ENCODE measurements at places on chromosomes 7 and 10.
A peak's percentile ranks its signal among the peaks of the same experiment; 100 is the strongest.

DNA sequence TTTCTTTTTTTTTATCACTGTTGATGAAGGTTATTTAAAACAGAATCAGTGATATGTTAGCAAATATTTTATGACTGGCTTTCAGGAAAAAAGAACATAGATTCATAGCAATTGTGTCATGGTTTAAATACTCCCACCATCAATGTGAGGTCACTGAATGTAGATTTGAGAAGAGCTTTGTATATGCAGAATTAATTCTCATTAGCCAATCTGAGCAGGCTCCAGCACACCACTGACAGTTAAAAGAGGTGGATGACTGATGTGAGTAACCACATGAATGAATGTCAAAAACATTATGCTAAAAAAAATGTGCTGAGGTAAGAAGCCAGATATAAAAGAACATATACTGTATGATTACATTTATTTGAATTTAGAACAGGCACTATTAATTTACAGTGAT, 174.8 kb upstream of the KAT6B start:
- DNase-seq, result no peak

- no peak for DNase-seq
Measured at GRCh38 chr10:33249659-33250345, 84.7 kb downstream of the NRP1 start.

DNA sequence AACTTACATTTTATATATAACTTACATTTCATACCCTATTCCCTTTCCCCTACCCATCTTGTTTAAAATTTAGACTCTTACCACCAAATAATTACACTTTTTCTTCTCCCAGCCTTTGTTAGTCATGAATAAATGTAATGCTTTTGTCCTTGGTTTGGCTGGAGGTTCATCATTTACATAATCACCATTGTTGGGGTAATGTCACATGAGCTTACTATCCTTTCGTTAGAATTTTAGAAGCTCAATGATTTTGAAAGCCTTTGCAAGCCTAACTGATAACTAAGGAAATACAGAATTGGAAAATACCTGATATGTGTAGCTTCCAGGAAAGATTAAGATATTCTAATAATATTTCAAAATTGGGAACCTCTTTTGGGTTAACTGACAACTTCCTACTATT, 171.7 kb downstream of the PLXDC2 start:
- no peak for DNase-seq

DNA sequence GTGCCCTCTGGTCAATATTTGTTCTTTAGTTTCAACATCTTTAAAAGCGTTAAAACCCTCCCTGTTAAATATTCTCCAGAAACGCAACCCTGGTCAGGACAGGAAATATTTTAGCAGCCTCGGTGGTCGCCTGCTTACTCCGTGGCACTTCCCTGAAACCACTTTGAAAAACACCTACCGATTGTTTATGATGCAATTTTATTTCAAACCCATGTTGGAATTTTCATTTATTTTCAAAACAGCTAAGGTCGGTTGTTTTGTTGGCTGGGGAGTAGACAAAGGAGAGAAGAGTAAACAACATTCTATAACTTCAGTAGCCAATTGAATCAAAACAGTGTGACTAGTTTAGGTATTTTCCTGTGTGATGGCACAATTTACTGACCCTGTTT, 733 bp upstream of the RBP4 start:
- no peak for DNase-seq

DNA sequence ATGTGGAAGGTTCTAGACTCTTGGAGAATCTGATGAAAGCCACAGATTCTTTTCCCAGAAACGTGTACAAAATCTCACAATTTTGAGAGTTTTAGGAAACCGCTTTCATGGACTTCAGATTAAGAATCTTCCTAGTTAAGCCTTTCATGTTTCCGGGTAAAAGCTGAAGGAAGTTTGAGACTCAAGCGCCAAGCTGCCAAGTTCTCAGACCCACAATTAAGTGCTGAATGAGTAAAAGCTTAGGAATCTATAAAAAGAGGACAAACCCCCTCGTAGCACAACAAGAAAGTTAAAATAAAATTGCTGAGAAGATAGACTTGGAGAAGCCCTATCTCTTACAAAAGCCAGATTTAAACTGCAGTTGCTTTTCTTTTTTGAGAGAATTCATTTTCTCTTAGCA, 99.6 kb downstream of the ST8SIA6 start:
- DNase-seq, result no peak

GRCh38 chr10:126126023-126126422, 229.7 kb downstream of the FANK1 start:
- DNase-seq, result no peak

GRCh38 chr10:11810313-11810766, 12.8 kb upstream of the PROSER2 start:
- DNase-seq, result no peak

- DNase-seq, result no peak
Measured at GRCh38 chr7:112334366-112334765, 115.9 kb upstream of the IFRD1 start.

DNA sequence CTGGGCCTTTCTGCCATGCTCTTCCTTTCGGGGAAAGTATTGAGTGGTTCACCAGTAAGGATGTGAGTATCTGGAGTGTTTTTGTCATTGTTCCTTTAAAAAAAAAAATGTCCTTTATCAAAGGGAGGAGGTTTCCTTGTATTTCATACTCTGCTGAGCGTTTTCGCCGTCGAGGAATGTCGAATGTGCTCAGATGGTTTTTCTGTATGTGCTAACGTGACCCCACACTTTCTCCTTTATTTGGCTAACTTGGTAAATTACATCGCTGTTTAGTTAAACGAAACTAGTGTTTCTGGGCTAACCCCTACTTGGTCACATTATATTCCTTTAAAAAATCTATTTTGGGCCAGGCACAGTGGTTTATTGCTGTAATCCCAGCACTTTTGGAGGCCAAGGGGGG, 45.9 kb downstream of the INPP5A start:
- no peak for DNase-seq

DNA sequence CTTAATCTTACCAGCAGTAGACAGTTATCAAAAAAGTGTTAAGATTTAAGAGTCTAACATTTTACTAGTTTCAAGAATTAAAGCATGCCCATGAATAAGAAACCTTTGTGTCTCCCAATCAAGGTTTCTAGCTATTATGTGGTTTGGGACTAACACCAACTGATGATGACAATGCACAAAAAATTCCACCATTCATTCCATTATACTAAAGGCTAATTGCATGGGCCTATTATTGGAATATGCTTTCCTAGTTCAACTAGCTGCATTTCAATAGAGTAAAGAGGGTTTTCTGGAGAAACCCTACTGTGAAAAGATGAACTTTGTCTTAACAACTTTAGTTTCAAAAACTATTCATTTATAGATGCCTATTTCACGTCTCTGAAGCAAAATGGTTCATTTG, 44.6 kb downstream of the UBE2H start:
- DNase-seq, result no peak

DNA sequence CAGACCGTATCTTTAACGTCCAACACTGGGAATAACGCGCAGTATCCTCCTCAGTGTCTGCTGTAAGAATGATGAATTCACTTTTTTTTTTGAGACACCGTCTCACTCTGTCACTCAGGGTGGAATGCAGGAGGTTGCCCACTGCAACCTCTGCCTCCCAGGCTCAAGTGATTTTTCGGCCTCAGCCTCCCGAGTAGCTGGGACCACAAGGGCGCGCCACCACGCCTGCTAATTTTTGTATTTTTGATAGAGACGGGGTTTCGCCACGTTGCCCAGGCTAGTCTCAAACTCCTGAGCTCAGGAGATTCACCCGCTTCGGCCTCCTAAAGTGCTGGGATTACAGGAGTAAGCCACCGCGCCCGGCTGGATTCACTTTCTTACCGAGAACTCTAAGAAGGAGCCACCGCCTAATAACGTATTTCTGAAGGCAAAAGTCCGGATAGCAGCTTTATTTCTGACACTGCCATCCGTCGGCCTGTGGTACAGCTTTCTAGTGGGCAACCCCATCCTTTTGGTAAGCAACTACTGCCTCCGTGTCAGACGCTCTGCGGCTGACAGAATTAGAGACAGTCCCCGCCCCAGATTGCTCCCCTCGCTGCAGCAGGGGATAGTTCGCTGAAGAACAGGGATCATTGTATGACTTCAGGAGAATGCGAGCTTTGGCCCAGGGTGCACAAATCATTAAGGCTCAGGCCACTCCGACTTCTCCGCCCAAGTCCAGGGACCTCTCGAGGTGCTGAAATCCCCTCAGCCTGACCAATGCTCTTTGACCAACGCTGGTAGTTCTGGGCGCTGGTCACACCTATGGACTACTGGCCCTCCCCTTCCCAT, 662 bp downstream of the POLR3A start:
- peak; percentile 42 for DNase-seq

DNA sequence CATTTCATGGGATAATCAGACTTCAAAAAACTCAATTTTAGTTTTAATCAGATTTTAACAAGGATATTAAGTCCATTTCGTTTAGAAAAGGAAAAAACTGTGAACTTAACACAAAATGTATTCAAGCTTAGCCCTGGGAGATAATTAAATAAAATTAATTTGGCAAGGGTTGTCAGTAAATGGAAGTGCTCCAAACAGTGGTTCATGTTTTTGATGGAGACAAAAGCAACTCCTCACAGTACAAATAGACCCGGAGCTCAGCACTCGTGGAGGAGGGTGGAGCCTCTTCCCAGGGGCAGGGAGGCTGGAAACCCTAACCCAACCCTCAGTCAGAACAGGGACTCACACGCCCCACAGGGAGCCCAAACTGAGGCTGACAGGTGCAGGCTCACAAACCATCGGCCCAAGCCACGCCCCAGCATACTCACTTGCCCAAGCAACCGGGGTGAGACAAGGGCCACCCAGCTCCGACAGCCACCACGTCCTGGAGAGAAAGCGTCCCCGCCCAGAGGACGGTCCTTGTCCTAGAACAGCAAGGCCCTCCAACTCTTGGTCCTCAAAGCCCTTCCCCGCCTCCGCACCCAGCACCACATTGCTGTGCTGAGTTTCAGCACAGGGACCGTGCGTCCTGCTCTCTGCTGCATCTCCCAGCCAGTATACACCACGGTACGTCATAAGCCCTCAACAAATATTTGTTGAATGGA, 39.8 kb downstream of the MAD1L1 start:
- DNase-seq, result no peak

GRCh38 chr7:98495200-98495955, 94.5 kb upstream of the BAIAP2L1 start:
- DNase-seq, result no peak

DNA sequence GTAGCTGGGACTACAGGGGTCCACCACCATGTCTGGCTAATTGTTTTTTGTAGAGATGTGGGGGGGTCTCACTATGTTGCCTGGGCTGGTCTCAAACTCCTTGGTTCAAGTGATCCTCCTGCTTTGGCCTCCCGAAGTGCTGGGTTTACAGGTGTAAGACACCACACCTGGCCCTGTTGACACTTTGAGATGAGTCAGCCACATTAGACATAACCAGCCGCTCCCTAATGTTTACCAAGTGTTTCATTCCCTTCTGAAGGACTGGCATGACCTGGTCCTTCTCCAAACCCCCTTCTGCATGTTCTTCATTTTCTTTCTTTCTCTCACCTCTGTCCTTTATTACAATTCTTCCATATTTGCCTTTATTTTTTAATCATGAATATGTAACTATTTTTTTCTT, 67.8 kb downstream of the TAF3 start:
- DNase-seq, result no peak

DNA sequence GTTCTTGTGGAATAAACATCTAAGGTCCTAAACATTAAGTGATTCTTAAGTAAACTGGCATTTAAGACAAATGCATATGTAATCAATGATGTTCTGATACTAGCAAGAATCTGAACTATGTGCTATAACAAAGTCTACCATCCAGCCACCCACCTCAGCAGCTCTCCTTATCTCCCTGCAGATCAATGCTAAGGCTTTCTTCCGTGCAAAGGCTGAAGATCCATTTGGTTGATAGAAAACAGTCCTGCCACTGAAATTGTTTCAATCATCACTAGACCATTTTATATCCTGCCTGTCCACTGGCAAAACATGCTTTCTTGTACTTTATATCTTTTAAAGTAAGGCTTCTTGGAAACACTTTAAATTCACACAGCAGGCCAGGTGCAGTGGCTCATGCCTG, 6.3 kb upstream of the SMKR1 start:
- no peak for DNase-seq

DNA sequence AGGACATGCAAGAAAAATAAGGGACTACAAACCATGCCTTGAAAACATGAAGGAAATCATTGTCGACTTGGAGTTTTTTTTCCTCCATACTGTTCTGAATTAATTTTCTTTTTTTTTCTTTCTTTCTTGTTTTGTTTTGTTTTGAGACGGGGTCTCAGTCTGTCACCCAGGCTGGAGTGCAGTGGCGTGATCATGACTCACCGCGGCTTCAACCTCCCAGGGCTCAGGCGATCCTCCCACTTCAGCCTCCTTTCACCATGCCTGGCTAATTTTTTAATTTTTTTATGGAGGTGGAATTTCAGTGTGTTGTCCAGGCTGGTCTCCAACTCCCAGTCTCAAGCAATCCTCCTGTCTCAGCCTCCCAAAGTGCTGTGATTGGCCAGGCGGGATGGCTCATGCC, 11.6 kb downstream of the UCMA start:
- no peak for DNase-seq

DNA sequence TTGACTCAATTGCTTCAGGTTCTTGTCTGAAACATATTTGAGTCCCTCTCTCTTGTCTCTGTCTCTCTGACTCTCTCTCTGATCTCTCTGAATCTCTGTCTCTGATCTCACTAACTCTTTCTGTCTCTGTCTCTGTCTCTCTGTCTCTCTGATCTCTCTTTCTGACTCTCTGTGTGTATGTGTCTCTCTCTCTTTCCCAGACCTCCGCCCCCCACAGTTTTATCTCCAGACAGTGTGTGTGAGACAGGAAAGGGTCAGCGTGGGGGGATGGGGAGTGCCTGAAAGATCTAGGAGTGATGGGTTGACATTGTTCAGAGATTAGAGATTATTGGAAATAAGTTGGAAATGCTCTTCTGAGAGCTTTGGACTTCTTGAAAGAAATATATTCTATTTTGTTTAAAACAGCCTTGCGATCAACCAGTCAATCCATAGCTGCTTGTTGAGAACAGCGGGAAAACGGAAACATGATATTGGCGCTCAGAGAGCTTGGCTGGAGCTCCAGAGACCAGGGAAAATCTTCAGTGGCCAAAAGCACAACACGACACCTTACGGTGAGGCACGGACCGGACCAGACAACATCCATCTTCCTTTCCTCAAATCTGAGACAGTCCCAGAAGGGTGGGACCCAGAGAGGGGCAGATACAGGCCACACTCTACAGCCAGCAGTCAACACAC, 35.5 kb downstream of the CALML3 start:
- no peak for DNase-seq

DNA sequence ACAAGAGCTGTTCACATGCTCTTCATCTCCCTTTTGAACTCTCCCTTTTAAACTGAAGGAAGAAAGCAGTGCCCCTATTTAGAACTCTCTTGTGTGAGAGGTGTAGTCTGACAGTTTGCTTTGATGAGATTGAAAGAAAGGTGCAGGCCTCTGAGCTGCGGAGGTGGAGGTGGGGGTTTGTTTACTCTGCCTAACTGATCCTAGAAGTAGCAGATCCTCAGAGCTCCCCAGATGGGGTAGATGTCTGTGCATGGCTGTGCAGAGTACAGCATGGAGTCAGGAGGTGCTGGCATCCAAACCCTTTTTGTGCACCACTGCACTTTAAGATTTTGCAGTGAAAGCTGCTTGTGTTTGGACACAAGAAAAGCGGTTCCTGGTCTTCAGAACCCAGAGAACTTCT, 58.3 kb downstream of the MINDY4 start:
- DNase-seq, result no peak

GRCh38 chr7:128883622-128884448, 21.2 kb downstream of the ATP6V1F start:
- peak; percentile 90 for DNase-seq

Data from GM12865 (cell line).